ENCODE measurements at places on chromosomes 1 and 21.

GRCh38 chr1:234398849-234399381 is 25.7 kb downstream of the COA6 start:
- DNase-seq, result no peak

GRCh38 chr21:34927992-34928391 is 121.1 kb downstream of the RUNX1 start:
- no peak for DNase-seq

GRCh38 chr1:226738995-226739695 is at the start of gene ITPKB:
Gene ITPKB (minus strand): TSS chr1:226739282. CDS start chr1:226737458, 1,824 bp downstream.
- peak; percentile 32 for DNase-seq

DNA sequence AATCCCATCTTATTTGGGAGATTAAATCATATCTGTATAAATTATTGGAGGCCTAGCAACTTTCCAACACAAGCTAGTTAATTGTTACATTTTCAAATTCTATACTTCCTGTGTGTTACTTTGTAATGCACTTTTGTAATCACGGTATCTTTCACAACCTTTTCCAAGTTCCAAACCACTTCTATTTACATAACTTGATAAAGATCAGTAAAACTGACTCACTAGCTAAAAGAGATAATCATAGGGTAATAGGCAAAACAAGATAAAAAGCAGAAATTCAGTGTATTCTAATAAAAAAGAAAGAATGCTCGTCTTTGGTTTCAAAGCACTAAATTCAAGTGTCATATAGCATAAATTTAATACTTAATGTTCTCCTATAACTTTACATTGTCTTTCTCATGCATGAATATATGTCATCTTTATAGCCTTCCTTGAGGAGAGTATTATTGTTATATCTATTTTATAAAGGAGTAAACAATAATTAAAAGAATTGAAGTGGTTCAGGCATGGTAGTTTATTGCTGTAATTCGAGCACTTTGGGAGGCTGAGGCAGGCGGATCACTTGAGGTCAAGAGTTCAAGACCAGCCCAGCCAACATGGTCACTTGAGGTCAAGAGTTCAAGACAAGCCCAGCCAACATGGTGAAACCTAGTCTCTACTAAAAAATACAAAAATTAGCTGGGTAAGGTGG is 66.4 kb downstream of the RGS13 start:
- no peak for DNase-seq
